Left renal pelvis (tissue), 4 donors: ENCODE measurements at places on chromosomes 11 and 22. TPM values are rescaled to one million over a fixed set of nuclear protein-coding genes. Genes with fewer than 3 reads are reported as not detected.

The CD3D gene
- polyA plus RNA-seq: 0.47 TPM

The CNIH2 gene
- 4.1 TPM for polyA plus RNA-seq

DNA sequence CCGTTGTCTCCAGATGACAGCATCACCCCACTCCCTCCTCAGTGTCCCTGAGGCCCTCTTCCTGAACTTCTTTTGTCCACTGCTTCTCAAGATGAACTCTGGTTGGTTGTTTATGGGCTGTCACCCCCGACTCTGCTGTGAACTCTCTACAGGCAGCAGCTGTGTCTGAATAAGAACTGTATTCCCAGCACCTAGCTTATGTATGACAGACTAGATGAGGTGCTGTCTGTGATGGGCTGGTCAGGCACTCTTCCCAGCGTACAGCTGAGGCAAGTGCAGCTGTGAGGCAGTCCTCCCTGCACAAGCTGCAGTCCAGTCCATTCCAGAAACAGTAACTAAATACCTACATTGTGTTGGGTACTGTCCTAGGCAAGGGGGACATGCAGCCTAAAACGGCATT lies 111.4 kb upstream of the PITPNB start:
- no peak for DNase-seq

DNA sequence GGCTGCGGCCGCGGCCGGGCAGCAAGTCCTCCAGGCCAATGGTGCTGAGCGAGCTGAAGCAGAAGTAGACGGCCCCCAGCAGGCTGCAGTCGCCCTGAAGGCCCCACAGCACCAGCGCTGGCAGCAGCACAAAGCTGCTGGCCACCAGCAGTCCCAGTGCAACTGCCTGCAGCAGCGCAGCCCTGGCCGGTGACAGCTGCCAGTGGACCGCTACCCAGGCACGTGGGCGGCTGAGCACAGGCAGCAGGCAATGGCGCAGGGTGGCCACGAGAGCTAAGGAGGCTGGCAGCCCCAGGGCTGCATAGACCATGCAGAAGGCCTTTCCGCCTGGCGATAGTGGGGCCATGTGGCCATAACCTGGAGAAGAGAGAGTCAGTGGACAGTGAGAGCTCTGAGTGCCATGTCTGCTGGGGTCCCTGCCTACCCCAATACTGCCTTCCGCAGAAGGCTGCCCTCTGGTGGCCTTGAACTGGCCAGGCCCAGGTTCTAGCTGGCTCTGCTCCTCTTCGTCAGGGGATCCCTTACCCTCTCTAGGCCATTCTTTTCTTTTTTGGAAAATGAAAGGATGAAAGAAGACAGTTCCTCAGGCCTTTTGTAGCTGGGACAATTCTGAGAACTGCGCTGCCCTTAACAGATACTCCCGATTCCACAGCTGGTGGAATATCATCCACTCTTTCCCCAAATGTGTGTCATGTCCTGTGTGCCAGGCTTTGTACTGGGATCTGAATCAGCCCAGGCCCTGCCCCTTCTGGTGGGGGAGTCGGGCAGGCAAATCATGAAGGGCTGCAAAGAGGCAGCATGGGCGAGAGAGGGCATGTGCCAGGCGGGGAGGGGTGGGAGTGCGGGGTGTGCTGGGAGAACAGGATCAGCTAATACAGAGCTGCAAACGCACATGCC lies 1.8 kb downstream of the KCNK7 start:
- DNase-seq: no peak

DNA sequence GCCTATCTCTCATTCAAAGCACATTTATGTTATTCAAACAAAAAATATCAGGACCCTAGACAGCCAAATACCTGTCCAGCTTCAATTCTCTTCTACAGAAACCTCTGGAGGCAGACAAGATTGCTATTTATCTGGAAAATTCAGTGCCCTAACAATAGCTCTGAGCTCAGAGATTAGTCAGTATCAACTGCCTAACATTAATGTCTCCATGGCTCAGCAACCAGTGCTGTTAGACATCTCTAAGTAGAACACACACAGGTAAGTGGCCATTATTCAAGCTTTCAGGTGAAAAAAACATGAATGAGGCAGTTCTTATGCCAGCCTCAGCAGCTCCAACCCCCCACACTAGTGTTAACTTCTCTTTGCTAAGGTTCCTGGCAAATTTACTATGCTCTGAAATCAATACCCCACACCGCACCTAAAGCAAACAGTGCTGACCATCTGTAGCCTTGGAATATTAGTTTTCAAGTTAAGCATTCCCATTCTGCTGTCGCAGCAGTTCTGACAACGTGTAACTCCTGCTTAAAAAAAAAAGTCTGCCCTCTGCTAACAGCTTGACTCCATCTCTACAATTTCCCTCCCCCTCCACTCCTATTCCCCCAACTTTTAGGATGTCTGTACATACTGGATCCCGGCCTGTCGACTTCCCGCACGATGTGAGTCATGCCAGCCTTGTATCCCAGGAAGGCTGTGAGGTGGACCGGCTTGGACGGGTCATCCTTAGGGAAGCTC lies 1.5 kb downstream of the RPL3 start:
- DNase-seq: no peak

GRCh38 chr11:69402251-69402887 lies 79.1 kb upstream of the LINC01488 start:
- no peak for DNase-seq

DNA sequence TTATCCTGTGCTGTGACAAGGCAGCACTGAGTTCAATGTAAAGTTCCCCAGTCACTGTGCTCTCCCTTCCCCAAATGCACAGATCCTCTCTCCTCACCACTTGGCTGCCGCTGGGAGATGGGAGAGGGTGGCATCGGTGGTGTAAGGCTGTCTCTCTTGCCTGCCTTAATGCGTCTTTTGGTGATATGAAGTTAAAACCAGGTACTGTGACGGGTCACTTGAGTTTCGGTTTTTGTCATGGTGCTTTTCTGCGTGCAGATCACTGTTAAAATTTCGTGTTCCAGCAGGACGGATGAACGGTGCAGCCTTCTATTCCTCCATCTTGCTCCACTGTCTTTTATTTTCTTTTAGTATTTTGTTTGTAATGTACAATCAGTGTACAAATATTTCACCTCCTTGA lies 18.6 kb downstream of the GLB1L2 start:
- no peak for DNase-seq

DNA sequence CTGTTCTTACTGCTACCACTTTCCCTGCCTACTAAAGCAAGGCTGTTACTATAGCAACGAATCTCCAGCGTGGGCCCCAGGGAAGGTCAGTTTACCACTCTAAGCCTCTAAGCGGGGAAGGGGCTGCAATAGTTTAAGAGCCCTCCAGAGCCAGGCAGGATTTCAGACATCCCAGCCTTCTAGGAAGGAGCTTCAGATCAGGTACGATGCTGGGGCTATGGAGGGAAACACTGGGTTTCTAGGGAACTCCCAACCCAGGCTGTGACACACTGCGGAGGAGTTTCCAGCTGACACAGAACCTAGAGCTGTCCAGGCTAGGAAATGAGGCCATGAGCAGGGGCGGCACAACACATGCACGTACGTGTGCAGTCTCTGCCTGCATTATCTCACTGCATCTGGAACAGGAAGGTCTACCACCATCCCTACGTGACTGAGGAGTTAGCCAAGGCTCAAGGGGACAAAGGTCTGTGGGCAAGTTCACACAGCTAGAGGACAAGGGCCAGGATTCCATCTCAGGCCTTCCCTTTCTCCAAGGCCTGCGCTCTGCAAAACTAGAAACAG lies 20.4 kb downstream of the HPS4 start:
- DNase-seq: peak; percentile 38
